Kidney epithelial cell (primary cell): ENCODE measurements at places on chromosomes 12 and 14. TPM values are rescaled to one million over a fixed set of nuclear protein-coding genes. Genes with fewer than 3 reads are reported as not detected.

The SYNDIG1L gene
- not detected in 2 replicates for total RNA-seq

DNA sequence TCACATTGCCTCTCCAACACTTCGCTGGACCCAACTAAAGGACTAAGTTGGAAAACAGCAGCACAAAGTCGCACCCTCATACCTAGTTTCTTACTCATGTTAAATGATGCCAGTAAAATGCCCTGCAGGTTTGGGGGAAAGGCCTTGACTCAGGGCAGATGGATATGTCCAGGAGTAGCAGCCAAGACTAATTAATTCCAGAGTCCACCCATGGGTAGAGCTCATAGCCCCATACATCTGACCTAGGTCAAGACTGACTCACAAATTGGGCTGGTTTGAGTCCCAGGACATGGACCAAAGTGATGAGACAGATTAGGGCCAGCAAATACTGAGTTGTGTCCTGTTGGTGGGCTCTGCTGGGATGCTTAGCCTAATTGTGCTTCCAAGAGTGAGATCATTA lies 224.0 kb upstream of the BTG1 start:
- DNase-seq: peak; percentile 10

- DNase-seq: no peak
Measured at GRCh38 chr12:50018968-50019367, 6.3 kb downstream of the RACGAP1 start.

DNA sequence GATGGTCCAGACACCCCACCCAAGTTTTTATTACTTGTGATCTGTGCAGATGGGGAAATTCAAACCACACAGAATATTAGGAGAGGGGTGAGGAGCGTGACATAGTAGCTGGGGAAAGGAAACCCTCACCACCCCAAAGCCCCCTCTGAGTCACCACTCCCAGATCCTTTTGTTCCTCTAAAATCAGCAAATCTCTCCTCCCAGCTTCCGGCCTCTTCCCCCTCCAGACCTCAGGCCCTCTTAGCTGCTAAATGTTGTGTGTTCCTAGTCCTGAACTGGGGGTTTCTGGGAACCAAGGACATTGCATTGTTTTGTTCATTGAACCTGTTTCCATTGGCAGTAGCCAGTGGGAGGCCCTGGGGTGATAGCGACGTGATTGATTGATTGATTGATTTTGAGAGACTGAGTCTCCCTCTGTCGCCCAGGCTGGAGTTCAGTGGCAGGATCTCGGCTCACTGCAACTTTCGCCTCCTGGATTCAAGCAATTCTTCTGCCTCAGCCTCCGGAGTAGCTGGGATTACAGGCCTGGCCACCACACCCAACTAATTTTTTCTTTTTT lies 5.9 kb upstream of the ORAI1 start:
- DNase-seq: no peak

GRCh38 chr14:85276979-85277228 lies 253.0 kb upstream of the FLRT2 start:
- no peak for DNase-seq

DNA sequence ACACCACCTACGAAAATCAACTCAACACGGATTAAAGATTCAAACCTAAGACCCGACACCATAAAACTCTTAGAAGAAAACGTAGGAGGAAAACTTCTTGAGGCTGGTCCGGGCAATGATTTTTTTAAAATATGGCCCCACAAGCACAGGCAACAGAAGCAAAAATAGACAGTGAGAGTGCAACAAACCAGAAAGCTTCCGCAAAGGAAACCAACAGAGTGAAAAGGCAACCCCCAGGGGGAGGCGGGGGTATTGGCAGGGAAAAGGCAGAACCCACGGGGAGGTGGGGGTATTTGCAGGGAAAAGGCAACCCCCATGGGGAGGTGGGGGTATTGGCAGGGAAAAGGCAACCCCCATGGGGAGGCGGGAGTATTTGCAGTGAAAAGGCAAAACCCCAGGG lies 20.5 kb upstream of the FBRSL1 start:
- DNase-seq: no peak
